ENCODE measurements at places on chromosomes 16 and 17. TPM values are rescaled to one million over a fixed set of nuclear protein-coding genes. Genes with fewer than 3 reads are reported as not detected.
A peak's percentile ranks its signal among the peaks of the same experiment; 100 is the strongest.

- DNase-seq: peak; percentile 74
Observed at GRCh38 chr17:16589097-16589969, 20.3 kb upstream of the ZNF287 start.

The PRKCB gene
- total RNA-seq: 51.6 TPM

DNA sequence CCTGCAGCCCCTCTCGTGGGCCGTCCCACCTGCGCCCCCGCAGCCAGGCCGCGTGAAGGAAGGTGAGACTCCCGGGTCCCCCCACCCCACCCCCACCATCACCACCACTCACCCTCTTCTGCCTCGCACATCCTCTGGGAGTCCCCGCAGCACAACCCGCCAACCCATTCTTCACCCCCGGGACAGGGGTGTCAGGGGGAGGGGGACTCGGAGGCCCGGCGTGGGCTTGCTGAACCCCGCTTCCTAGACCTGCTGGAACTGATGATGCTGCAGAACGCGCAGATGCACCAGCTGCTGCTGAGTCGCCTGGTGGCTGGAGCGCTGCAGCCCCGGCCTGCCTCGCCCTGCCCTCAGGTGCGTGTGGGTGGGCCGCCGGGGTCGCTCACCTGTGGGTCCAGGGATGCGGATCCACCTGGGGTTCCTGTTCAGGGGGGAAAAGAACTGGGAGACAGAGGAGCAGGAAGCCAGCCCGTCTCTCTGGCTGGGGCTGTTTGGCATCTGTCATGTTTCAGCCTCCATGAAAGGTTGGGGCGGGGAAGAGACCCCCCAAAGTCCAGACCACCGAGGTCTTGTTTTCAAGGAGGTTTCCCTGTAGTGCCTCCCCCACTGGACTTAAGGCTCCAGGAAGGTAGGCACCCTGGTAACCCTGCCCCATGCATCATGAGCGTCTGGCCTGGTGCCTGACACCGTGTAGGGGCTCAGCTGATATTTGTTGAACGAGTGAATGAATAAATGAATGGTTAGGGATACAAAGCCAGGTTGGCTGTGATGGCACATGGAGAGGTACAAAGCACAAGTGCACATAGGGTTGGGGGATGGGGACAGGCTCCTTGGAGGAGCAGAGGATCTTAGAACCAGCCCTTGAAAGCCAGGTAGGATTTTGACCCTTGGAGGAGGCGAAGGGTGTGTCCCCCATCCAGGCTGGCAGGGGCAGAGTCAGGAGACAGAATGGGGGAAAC lies 849 bp downstream of the PRR29 start:
- DNase-seq: no peak

DNA sequence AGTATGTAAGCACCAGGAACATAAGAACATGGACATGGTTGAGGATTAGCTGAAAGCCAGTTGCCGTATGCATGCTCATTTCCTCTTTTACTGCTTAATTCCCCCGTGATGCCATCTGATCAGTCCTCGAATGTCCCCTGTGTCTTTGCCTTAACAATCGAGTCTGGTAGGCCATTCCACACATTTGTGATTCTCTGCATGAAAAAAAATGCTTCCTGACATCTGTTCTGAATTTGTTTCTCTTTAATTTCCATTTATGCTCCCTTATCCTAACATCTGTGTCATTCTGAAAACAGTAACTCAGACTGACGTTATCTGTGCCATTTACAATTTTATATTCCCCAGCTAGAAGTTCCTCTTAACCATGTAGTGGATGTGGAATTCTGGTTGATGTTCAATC lies 158.2 kb upstream of the TOX3 start:
- no peak for DNase-seq

The DOC2A gene
- 0.31 TPM for total RNA-seq

The LAT gene
- total RNA-seq: 19.8 TPM

- no peak for DNase-seq
Observed at GRCh38 chr16:55324285-55325079, 479 bp downstream of the IRX6 start.

DNA sequence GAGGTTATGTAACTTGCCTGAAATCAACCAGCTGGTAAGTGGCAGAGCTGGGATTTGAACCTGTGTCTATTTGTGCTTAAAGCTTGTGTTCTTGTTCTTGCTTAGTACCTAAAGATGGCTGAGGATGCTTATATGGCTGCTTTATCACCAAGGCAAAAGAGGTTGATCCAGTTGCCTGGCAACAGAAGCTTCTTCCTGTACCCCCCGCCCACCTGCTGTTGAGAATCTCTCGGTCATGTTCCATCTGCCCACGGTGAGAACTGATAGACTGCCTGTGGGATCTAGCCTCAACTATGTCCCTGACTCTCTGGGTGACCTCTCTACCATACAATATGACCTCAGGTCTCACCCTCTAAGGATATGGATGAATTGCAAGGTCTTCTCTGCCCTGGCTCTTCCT lies 60.7 kb downstream of the ABCC6 start:
- DNase-seq: peak; percentile 17

GRCh38 chr17:55639096-55639495 lies 83.6 kb downstream of the TMEM100 start:
- no peak for DNase-seq

DNA sequence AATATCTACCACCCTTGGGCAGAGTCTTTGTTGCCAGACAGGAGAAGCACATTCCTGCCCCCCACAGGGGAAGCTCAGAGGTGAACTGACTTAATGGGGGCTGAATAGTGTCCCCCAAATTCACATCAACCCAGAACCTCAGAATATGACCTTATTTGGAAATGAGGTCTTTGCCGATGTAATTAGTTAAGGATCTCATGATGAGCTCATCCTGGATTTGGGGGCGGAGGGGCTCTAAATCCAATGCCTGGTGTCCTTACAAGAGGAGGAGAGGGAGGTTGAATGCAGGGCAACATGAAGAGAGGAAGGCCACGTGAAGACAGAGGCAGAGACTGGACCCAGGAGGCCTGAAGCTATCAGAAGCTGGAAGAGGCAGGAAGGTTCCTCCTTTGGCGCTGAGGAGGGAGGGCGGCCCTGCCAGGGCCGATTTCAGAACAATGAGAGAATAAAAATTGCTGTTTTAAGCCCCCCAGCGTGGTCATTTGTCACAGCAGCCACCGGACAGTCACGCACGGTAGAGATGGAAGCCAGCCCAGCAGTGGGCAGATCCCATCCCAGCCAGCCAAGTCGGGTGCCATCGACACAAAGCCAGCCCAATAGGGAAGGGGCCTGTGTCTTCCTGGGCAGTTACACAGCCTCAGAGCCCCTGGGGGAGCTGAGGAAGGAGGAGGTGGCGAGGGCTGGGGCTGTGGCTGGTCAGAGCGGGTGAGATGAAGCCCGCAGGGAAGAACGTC lies 21.3 kb downstream of the C16orf74 start:
- no peak for DNase-seq

The SPHK1 gene
- total RNA-seq: 0.78 TPM

DNA sequence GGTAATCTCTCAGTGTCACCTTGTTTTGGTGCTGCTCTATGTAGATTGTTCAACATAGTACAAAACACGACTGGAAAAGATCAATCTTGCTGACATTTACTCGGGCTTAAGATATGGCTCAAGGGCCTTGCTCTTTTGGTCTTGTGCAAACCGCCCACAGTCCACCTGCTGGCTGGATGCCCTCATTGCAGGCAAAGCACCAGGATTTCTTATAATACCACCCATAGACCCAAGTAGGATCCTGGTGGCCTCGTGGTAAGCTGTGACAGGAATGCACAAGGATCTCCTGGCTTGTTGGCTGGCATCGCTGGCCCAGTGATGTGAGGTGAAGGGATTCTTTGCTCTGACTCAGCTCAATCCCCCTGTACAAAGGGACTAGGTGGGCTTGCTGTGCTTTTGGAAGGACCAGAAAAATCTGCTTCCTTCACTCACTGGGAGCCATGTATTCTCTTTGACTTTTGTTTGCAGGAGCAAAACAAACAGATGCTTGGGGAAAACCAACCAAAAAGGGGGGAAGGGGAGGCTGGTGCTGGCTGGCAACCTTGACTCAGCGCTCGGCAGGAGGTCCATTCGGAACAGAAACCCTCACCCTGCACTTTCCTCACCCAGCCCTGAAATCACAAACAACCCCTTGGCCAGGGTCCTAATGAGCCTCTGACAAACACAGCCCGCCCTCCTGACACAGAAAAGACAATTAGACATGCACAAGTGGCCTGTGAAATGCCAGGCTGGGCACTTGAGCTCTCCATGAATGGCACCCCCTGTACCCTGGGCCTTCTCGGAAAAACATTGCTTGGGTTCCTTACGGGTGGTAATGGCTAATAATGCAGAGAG lies 36.6 kb upstream of the MED9 start:
- peak; percentile 75 for DNase-seq

The ZSCAN10 gene
- 0.49 TPM for total RNA-seq

The TMEM208 gene
- total RNA-seq: 26.4 TPM

DNA sequence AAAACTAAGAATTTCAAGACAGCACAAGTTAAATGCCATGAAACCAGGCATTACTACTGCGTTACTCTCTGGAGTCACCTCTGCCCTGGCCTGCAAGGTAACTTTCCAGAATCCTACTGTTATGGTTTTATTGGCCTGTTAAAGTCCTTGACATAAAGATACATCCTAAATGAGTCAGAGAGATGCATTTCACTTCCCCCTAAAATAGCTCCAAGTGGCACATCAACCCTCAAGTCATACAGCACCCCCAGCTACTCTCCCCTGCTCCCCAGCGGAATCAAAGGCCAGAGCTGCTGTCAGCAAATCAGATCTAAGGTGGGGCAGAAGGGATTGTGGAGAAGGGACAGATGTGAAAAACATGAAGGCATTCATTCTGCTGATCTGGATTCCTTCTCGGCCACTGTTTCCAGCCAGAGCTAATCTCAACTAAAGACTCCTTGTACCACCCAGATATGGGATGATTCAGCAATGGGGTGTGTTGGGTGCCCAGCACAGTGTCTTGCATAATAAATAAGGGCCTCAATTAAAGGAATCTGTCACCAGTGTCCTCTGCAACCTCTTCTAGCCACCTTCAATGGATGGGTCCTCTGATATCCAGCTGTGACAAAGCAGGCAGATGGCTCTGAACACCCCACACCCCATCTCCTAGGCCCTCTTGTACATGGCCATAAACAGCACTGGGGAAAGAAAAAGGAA lies 8.5 kb upstream of the CCL1 start:
- peak; percentile 34 for DNase-seq

- no peak for DNase-seq
Observed at GRCh38 chr17:81516439-81516838, 3.8 kb upstream of the ACTG1 start.

DNA sequence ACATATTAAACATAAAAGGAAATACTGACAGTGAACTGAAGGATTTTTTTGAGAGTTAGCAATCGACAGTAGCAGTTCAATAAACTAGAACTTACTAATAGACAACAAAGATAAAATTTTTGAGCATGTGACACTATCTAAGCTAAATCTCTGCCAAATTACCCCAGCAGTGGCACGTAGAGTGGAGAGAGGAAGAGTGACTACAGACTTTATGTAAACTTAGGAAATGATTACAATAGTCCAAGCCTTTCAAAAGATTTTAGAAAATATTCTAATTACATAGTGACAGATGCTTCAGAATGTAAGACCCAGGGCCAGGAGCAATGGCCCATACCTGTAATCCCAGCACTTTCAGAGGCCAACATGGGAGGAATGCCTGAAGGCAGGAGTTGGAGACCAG lies 52.4 kb downstream of the CFDP1 start:
- DNase-seq: no peak

DNA sequence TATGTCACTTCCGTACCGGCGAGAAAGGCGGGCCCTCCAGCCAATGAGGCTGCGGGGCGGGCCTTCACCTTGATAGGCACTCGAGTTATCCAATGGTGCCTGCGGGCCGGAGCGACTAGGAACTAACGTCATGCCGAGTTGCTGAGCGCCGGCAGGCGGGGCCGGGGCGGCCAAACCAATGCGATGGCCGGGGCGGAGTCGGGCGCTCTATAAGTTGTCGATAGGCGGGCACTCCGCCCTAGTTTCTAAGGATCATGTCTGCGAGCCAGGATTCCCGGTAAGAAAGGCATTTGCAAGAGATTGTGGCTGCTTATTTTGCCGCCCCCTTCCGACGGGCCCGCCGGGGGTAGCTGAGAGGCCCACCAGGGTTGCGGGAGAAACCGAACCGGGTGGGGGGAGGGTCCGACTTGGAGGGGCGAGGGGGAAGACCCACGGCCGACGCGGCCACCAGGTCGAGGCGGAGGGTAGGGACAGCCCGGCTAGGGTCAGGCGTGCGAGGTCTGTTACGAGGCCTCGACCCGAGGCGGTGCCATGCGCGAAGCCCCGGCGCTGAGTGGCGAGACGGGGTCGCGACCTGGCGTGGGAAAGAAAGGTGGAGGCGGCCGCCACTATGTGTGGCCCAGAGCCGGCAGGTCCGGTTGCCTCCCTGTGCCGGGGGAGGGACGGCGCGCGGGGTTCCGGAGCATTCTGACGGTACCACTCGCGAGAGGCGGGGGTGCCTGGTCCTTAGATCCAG lies 6.7 kb upstream of the CD68 start:
- DNase-seq: peak; percentile 99

- peak; percentile 58 for DNase-seq
Observed at GRCh38 chr17:19004421-19005136, at the start of gene FAM83G. Gene FAM83G (minus strand): TSS chr17:19004764. CDS start chr17:19004041, 723 bp downstream.

GRCh38 chr16:74657870-74658642 lies 8.6 kb downstream of the RFWD3 start:
- DNase-seq: no peak

- peak; percentile 59 for DNase-seq
Observed at GRCh38 chr16:89921131-89921701, 1.9 kb upstream of the TUBB3 start.

- peak; percentile 49 for DNase-seq
Observed at GRCh38 chr16:4517812-4518680, 20.5 kb downstream of the CDIP1 start.

- DNase-seq: no peak
Observed at GRCh38 chr17:80876950-80877728, 114.5 kb upstream of the CHMP6 start.

GRCh38 chr16:10181196-10182162 lies 749 bp downstream of the GRIN2A start:
- DNase-seq: no peak

- DNase-seq: no peak
Observed at GRCh38 chr16:51666821-51667220, 515.8 kb upstream of the SALL1 start.

GRCh38 chr16:527015-527903 lies at the start of gene CAPN15:
Gene CAPN15 (plus strand): TSS chr16:527712. CDS start chr16:546839, 19,127 bp downstream.
- peak; percentile 92 for DNase-seq

The PLEKHH3 gene
- 47.5 TPM for total RNA-seq

Data from OCI-LY7 (cell line).